ENCODE measurements at places on chromosomes 5 and 9. TPM values are rescaled to one million over a fixed set of nuclear protein-coding genes. Genes with fewer than 3 reads are reported as not detected.

Gene TNFSF15
- total RNA-seq, result 0.74 TPM

Gene LECT2
- total RNA-seq, result not detected

Gene BARHL1
- total RNA-seq, result not detected

DNA sequence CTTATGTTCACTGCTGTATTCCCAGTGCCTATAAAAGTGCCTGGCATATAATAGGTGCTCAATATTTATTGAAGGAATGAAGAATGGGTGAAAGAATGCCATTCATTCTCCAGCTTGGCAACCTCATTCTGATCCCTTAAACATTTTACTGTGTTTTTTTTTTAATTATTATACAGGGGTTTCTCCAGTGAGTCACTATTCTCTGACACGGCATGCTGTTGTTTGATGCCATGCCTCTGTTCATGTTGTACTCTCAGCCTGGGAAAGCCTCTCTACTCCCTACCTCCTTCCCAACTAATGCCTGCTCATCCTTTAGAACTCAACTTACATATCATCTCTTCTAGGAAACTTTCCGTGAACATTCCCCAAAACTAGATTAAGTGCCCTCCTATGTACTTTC, 70.2 kb upstream of the PHF24 start:
- no peak for DNase-seq

DNA sequence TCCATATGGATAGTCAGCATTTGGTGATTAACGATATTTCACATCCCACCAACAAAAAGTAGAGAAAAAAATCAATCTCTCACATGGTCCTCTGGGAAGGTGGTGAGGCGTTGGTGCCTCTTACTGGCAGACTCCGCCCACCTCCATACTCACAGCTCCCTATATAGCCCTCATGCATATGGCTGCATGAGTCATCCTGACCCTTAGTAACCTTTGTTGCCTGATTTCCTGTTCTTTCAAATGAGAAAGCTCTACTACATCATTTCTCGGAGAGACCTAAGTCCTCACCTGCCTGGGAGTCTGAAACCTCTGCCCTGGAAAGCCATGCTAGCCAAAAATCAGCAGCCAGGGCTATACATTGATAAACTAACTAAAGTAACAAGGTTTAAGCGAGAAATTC, 33.3 kb upstream of the ABCA1 start:
- DNase-seq, result peak; percentile 92

- no peak for DNase-seq
These were observed 15.2 kb upstream of the LHX3 start for GRCh38 chr9:136220017-136220729.

- DNase-seq, result no peak
These were observed 88.5 kb upstream of the SPDL1 start for GRCh38 chr5:169494941-169495548.

DNA sequence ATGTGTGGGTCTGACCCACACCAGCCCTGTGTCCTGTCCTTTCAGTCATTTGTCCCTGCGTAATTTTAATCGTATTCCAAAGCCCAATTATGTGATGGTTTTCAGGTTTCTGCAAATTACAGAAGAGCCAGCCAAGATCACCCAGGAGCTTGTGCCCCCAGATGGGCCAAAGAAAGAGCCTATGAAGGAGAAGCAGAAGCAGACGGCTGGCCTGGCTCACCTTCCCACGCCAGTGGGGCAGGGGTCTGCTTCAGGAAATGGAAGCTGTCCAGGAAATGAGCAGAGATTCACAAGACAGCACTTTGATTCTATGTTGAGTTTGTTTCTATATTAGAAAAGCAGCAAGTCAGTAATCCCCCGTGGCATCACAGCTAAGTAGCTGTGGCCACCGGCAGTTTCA, 11.7 kb downstream of the S1PR3 start:
- no peak for DNase-seq

GRCh38 chr5:77356740-77357139, 135.4 kb downstream of the WDR41 start:
- peak; percentile 84 for DNase-seq

DNA sequence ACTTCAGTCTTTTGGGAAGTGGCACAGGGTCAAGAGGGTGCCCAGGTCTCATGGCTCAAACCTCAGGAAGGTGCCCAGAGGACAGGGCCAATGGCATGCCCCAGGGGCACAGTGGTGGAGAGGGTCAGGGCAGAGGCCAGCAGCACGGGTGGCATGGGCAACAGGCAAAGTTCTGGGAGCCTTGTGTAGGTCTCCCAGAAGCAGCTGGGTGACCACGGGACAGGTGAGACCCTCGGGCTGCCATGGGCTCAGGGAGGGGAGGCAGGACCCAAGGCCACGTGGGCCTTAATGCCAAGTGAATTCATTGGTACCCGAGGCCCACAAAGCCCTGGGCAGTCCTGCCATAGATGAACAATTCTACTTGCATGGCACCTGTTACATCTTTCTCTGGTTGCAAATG, 72.4 kb upstream of the ADAMTS2 start:
- no peak for DNase-seq

DNA sequence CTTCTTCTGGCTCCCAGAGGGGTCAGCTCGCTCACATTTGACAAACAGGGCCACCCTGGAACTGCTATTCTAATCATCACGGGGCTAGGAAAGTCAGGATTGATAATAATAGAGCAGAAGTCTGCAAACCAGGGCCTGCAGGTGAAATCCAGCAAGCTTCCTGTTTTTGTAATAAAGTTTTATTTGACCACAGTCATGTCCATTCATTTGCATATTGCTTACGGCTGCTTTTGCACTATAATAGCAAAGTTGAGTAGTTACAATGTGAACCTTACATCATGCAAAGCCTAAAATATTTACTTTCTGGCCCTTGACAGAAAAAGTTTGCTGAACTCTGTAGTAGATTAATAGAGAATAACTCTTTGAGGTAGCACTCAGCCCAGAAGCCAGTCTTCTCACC, 63.2 kb upstream of the CTXN3 start:
- DNase-seq, result no peak

GRCh38 chr5:143533978-143534760, 130.7 kb upstream of the NR3C1 start:
- DNase-seq, result no peak

DNA sequence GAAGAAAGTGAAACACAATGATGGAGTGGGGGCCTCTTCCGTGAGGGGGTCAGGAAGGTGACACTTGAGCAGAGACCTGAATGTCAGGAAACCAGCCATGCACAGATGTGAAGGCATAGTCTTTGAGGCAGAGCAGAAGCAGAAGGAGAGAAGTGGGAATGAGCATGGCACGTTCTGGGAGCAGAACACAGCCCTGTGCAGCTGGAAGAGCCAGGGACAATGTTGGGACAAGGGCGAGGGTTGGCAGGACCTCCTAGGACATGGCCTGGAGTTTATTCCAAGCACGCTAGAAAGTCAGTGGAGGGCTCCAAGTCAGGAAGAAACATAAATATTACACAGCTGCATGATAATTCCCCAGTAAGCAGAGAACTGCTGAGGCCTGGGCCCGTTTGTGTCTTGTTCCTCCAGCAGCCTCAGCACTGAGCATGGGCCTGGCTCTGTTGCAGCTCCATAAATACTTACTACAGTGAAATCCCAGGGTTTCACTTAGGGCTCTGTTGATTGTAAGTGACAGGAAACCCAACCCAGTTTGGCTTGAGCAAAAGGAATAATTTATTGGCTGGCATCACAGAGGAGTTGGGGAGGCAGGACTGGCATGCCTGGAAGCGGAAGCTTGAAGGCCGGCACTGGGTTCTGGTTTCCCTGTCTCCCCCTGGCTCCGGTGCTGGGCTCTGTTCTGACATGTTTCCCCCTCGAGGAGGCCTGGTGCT, 66.2 kb downstream of the MVB12B start:
- DNase-seq, result no peak

- no peak for DNase-seq
These were observed 22.8 kb upstream of the CORO2A start for GRCh38 chr9:98215271-98215670.

DNA sequence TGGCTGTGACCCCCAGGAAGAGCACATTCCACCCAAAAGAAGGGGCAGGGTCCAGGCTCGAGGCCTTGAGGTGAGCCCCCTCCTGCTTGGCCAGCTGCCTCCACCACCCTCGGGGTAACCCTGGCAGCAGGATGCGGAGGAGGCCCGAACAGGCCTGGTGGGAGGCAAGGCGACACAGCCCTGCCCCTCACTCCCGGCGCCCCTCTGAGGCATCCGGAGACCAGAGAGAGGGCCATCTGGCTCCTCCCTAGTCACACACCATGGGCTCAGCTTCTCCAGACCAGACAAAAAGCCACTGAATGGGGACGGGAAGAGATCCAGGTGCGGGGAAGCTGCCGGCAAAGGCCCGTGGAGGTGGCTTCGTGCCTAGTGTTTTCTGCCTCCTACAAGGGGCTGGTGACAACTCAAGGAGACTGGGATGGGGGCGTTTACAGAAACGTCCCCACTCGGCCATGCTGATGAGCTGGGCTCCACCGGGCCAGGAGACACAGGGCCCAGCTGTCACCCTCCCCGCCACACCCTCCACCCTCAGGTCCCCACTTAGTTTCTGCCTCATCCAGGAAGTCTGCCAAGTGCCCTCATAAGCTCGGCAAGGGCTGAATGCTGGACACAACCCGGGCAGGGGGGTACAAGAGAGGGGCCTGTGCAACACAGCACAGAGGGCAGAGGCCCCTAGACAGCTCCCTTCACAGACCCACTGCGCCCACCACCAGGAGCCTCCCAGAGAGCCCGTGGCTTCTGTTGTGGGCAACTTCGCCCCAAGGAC, 41.9 kb downstream of the NACC2 start:
- no peak for DNase-seq

- no peak for DNase-seq
These were observed 63.8 kb downstream of the SMIM15 start for GRCh38 chr5:61098251-61098995.

DNA sequence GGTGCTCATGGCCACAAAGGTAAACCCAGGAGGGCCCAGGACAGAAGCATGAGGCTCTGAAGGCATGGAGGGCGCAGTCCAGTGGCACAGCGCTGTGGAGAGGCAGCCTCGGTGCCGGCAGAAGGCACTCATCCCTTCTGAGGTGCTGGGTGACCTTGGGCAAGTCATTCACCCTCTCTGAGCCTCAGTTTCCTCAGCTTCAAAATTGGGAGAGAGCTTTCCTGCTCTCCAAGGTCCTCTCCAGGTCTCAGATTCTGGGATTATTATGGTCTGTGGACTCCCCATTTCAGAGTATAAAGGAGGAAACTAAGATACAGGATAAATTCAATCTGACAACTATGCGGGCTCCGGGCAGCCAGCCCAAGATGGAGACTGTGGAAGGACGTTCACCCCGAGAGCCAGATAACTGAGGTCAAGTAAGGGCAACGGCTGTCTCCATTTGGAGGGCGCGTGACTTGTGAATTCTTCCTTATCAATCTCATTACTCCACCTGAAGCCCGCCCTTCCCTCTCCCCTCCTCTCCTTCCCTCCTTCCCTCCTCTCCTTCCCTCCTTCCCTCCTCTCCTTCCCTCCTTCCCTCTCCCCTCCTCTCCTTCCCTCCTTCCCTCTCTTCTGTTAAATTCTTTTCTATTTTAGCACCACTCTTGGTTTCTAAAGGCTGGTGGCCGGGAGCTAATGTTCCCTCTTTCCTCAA, 58.1 kb downstream of the LRSAM1 start:
- DNase-seq, result no peak
